ENCODE measurements at places on chromosomes 16 and 17. TPM values are rescaled to one million over a fixed set of nuclear protein-coding genes. Genes with fewer than 3 reads are reported as not detected.

MSLN gene
- polyA plus RNA-seq = not detected

STH gene
- polyA plus RNA-seq = not detected

TGFB1I1 gene
- 0.59 TPM for polyA plus RNA-seq

CCL16 gene
- polyA plus RNA-seq = not detected

HOXB5 gene
- polyA plus RNA-seq = not detected

CCL5 gene
- 66.3 TPM for polyA plus RNA-seq

FNDC8 gene
- not detected for polyA plus RNA-seq

TBC1D3I gene
- not detected for polyA plus RNA-seq

EPN3 gene
- polyA plus RNA-seq = not detected

EPX gene
- polyA plus RNA-seq = not detected

LYRM9 gene
- 16.4 TPM for polyA plus RNA-seq

ADAMTS18 gene
- polyA plus RNA-seq = not detected

P2RX1 gene
- 2.4 TPM for polyA plus RNA-seq

DGKE gene
- polyA plus RNA-seq = 6.2 TPM

HASPIN gene
- 0.34 TPM for polyA plus RNA-seq

TVP23A gene
- polyA plus RNA-seq = 0.23 TPM

MYOCD gene
- polyA plus RNA-seq = not detected

TPSB2 gene
- not detected for polyA plus RNA-seq

GFER gene
- 39.0 TPM for polyA plus RNA-seq

CD300H gene
- polyA plus RNA-seq = 0.61 TPM

NUPR1 gene
- polyA plus RNA-seq = not detected

HOXB9 gene
- not detected for polyA plus RNA-seq

RBBP6 gene
- 31.5 TPM for polyA plus RNA-seq

GDE1 gene
- polyA plus RNA-seq = 28.4 TPM

CNGB1 gene
- polyA plus RNA-seq = not detected

CCDC154 gene
- 1.5 TPM for polyA plus RNA-seq

ARHGAP23 gene
- polyA plus RNA-seq = not detected

CHST5 gene
- not detected for polyA plus RNA-seq

KDM6B gene
- polyA plus RNA-seq = 1.9 TPM

SLC5A11 gene
- 0.13 TPM for polyA plus RNA-seq

MKS1 gene
- polyA plus RNA-seq = 5.9 TPM

PRSS22 gene
- not detected for polyA plus RNA-seq

ABAT gene
- 3.3 TPM for polyA plus RNA-seq

CDRT4 gene
- 0.50 TPM for polyA plus RNA-seq

CSH2 gene
- polyA plus RNA-seq = not detected

TBC1D3D gene
- not detected for polyA plus RNA-seq

SYNRG gene
- polyA plus RNA-seq = 70.9 TPM

NOG gene
- polyA plus RNA-seq = 1.3 TPM

FBXL16 gene
- 4.4 TPM for polyA plus RNA-seq

MEAK7 gene
- polyA plus RNA-seq = 8.2 TPM

GAST gene
- not detected for polyA plus RNA-seq

TNFRSF13B gene
- 224 TPM for polyA plus RNA-seq

ADGRG3 gene
- not detected for polyA plus RNA-seq

CHP2 gene
- not detected for polyA plus RNA-seq

HNF1B gene
- polyA plus RNA-seq = not detected

TBC1D3E gene
- polyA plus RNA-seq = not detected

MTSS2 gene
- polyA plus RNA-seq = 0.06 TPM

CCDC40 gene
- polyA plus RNA-seq = not detected

HBA2 gene
- 88.3 TPM for polyA plus RNA-seq

FAM20A gene
- not detected for polyA plus RNA-seq

OTOA gene
- polyA plus RNA-seq = not detected

CCL17 gene
- polyA plus RNA-seq = not detected

RDM1 gene
- not detected for polyA plus RNA-seq

CDH11 gene
- polyA plus RNA-seq = not detected

ITGAE gene
- 125 TPM for polyA plus RNA-seq

Data from IgD-negative memory B cell (primary cell).